SK-N-DZ (cell line): ENCODE measurements at places on chromosomes 6 and 20.

DNA sequence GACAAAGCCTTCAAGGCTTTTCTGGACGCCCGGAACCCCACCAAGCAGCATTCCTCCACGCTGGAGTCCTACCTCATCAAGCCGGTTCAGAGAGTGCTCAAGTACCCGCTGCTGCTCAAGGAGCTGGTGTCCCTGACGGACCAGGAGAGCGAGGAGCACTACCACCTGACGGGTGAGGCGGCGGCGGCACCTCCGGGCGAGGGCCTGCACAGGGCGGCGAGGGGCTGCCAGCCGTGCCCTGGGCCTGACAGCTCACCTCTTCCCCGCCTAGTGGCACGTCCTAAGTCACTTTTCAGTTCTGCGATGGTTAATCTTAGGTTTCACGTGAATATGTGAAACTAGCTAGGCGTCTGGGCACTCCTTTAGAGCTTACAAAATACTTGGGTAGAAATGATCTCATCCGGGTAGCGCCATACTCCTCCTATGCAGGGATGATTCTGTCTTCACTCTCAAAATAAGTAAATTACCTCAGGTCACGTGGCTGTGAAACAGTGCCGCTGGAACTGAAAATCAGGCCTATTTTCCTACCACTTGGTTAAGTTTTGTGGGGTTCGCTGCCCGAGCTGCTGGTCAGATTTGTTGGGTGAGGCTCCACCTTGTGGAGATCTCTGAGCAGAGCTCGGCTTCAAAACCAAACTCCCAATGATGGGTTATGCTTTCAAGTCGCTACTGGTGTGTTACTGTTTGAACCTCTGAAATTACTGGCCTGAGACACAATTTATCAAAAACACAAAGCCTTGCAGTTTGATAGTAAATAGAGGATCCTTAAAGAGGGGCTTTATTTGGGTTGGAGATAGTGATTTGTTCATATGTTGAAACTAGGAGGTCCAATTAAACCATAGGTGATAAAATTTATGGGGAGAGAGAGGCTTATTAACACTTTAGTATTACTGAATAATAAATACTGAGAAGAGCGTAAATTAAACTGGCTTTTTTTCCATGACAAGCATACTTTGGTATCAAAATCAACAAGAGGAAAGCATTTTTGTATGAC lies 15.5 kb upstream of the CLDN20 start:
- peak; percentile 24 for DNase-seq

- no peak for DNase-seq
These were observed 948 bp upstream of the DNAJC5 start for GRCh38 chr20:63893999-63894357.

DNA sequence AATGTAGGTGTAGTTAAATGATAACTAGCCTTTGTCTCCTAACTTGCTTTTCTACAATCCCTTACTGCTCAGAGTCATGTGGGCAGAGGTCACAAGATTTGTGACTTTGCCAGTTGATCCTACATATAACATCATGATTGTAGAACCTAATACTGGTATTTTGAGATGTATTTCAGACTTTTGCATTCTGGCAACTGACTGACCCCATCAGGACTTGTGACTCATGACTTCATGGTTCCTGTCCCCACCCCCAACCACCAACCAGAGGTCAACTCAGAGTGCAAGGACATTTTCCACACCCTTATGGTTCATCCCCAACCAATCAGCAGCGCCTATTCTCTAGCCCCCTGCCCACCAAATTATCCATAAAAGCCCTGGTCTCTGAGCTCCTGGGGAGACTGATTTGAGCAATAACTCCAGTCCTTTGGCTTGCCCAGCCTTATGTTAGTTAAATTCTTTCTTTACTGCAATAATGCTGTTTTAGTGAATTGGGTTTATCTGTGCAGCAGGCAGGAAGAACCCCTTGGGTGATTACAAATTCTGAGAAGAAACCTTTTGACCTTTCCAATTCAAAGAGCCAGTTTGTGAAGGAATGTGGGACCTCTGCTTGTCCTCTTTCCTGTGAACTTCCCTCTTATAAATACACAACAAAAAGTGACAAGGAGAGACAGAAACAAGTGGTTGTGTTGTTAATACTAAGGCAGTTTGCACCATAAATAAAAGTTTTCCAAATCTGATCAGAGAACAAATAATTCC lies 588.7 kb downstream of the UTRN start:
- no peak for DNase-seq

DNA sequence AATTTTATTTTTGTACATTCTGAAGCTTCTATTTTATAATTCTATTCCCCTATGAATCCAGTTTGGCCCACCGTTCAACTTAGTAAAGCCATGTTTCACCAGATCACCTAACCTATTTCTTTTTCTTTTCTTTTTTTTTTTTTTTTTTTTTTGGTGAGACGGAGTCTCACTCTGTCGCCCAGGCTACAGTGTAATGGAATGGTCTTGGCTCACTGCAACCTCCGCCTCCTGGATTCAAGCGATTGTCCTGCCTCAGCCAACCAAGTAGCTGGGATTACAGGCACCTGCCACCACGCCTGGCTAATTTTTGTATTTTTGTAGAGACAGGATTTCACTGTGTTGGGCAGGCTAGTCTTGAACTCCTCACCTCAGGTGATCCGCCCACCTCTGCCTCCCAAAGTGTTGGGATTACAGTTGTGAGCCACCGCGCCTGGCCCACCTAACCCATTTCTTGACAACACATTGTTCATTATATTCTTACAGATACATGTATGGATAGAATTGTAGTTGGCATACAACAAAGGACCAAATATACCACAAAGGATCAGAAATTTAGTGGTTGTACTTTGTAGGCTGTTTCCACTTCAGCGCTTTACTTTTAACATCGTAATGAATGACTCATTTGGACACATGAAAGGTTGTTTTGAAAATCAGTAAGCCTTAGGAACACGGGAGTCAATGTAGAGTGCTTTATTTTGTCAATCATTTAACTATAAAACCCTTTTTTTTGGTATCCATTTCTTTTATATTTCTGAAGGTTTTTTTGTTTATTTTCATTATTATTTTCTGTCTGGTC lies 63.2 kb downstream of the GJA1 start:
- no peak for DNase-seq
